ENCODE measurements at places on chromosomes 3 and 15. TPM values are rescaled to one million over a fixed set of nuclear protein-coding genes. Genes with fewer than 3 reads are reported as not detected.

PIGZ gene
- total RNA-seq: 2.2 TPM

DNA sequence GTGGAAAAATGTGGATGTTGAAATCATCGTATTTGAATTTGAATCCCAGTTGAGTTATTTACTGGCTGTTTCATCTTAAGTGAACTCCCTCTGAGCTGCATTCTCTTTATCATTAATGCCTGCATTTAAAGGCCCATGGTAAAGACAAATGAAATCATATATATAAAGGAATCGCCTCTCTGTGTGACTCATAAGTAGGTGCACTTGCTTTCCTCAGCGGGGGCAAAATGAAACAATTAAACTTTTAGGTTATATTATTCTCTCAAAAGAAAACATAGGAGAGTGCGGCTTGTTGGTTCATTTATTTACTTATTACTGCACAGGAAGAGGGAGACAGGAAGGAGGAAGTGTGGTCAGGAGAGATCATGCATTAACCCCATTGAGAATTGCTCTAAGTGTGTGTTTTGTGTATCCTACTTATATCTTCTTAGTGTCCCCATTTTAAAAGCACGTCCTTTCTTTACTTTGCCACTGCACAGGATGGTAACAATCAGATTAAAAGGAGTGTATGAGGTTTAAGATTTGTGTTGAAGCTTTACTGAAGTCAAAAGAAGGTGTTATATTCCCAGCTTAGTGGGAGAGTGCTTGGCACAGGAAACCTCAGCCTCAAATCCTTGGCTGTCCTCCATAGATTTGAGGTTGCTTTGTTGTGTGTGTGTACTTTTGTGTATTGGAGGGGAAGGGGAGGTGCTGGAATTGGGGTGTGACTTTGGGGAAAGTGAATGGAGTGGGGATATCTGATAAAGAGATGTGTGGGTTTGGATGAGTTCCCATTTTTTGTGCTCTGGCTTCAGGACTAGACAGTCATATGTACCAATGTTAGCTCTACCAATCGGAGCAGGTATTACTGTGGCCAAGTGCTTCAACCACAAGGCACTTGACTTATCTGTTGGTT, 595.8 kb upstream of the NR2F2 start:
- no peak for DNase-seq

IL17RB gene
- total RNA-seq: 1.9 TPM

DNA sequence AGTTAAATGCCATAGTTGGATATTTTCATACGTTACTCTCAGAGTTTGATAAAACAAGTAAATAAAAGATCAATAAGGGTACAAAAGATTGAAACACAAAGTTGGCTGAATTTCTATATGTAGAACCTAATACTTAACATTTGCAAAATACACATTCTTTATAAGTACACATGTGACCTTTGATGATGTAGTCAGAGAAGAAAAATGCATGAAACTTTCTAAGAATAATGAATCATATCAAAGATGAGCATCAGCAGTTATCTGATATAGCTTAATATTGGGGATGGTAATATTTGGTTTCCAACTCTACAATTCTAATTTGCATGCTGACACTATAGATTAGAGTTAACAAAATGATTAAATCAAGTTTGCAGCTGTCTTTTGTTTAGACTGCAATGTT, 188.0 kb upstream of the TGFBR2 start:
- no peak for DNase-seq

DNA sequence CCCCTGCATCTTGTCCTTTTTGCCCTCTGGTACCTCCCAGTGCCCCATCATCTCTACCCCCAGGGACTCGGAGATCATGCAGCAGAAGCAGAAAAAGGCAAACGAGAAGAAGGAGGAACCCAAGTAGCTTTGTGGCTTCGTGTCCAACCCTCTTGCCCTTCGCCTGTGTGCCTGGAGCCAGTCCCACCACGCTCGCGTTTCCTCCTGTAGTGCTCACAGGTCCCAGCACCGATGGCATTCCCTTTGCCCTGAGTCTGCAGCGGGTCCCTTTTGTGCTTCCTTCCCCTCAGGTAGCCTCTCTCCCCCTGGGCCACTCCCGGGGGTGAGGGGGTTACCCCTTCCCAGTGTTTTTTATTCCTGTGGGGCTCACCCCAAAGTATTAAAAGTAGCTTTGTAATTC, 1.5 kb downstream of the SERF2 start:
- no peak for DNase-seq

- no peak for DNase-seq
These were observed 28.4 kb downstream of the PDE8A start for GRCh38 chr15:85010071-85010385.

DNA sequence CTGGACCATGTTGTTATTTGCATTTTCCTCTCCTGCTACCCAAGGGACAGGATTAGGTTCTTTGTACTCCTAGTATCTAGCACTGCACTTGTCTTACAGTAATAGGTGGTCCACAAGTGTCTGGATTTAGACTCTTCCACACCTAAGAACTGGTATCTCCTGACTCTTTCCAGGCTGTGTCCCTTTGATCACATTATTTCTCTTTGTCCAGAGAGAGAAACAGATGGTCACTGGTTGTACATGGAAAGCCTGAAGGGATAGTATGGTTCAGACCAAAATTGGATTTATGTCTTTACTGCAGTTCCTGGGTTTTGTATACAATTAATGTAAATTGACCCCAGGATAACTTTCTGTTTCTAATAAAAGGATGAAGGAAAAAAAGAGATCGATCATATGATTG, 64.0 kb downstream of the PDE8A start:
- no peak for DNase-seq

DNA sequence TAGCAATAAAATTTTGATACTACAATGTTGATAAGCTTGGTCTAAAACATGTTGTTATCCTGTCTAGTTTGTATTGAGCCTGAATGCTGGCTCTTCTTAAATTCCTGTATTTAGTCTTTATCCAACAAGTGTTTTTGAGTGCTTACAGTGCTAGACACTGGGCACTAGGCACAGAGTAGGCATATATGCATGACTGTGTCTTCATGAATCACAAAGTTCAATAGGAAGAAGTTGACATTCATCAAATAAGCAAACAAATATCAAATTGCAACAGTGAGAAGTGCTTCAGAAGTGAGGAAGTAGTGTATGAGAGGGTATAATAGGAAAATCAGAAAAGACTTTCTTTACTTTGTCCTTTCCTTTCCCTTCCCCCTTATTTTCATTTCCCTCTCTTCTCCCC, 6.8 kb downstream of the CD96 start:
- DNase-seq: no peak

- DNase-seq: no peak
These were observed 12.1 kb downstream of the FEZF2 start for GRCh38 chr3:62361261-62361660.

IL16 gene
- 2.7 TPM for total RNA-seq

STARD5 gene
- 2.3 TPM for total RNA-seq

TGM4 gene
- not detected for total RNA-seq

DNA sequence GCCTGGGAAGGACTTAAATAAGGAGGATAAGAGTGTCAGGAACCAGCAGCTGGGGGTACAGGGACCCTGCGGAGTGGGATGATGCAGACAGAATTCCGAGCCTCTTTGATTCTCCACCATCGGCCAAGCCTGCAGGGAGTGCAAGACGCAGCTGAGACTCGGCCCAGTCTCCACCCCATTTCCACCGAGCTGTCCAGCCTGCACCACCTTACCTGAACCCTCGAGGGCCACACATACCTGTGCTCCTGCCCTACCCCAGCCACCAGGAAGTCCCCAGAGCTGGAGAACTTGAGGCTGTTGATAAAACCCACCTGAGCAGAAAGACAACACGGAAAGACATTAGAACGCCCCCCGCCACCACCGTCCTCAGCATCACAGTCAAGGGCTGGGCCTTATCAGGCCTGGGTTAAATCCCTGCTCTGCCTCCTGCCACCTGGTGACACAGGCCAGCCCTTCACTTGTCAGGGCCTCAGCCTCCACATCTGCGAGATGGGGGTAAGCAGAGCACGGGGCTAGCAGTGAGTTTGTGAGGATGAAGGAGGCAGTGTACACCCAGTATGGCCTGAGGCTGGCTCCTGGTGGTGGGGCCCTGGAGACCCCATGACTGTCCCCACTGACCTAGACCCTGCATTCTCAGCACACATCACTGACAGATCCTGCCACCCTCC, 8.1 kb downstream of the RRP9 start:
- DNase-seq: peak; percentile 29

FAM107A gene
- total RNA-seq: 95.2 TPM

DNA sequence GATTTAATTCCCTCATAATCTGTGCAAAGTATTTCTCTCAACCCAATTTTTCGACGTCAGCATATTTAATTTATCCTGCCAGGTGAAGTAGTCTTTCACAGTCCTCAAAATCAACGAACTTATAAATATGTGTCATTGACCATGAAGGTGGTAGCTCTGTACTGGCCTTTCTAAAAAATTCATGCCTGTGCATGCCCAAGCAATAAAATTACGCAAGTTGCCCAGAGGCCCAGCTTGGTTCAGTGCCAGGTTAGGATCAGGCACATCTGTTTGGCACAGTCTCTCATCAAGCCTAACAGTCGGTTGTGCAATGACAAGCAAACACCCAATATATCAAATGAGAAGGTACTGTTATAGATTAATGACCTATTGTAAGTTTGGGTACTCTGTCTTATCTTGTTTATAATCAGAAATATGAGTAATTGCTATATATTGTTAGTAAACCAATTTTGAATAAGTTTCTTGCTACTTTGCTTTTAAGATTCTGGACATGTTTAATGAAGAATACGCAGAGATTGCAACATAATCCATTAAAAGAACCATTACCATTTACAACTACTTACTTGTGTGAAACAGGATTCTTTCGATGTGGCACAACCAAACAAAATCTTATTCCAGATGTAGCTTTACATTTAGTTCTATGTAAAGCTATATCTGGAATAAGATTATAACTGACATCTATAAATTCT, 159.0 kb upstream of the IL12A start:
- no peak for DNase-seq

Data from Right ventricle myocardium superior (tissue), 1 donor.